ENCODE measurements at places on chromosomes 3 and 15.

DNA sequence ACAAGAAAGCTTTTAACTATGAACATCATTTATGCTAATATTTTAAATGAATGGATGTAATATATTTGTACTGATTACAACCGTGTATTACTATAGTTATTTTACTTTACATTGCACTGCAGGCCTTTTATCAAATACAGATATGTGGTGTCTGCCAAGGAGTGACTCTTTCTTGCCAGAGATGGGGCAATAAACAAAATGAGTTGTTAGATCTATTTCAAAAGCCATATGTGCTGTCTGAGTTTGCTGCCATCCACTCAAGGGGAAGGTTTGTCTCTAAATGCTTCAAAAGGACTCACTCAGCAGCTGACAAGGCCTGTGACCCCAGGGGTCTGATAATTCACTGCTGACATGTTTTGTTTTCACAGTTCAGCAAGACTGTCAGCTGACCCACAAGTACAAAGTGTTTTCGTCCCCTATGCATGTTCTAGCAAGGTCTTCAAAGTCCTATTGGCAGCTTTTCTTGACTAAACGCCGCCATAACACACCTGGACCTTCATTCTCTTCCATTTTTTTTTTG lies 41.3 kb upstream of the ZBED2 start:
- DNase-seq = no peak

DNA sequence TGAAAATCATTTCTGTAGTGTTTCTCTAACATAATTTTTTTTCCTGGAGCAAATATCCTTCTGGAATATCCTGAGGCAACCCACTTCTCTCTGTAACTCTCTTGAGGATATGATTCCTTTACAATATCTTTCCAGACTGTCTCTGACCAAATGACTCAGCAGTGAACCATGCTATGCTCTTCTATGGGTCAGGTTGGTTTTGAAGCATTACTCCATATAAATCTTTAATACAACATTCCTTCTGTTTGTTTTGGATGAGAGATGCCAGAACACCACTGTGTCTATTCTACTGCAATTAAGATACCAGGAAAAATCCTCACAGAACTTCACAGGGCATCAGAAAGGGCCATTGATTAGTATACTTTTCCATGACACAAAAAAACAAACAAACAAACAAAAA lies 626.4 kb upstream of the ZNF385D start:
- DNase-seq = no peak

GRCh38 chr3:154872696-154873095 lies 207.4 kb upstream of the MME start:
- DNase-seq = no peak

DNA sequence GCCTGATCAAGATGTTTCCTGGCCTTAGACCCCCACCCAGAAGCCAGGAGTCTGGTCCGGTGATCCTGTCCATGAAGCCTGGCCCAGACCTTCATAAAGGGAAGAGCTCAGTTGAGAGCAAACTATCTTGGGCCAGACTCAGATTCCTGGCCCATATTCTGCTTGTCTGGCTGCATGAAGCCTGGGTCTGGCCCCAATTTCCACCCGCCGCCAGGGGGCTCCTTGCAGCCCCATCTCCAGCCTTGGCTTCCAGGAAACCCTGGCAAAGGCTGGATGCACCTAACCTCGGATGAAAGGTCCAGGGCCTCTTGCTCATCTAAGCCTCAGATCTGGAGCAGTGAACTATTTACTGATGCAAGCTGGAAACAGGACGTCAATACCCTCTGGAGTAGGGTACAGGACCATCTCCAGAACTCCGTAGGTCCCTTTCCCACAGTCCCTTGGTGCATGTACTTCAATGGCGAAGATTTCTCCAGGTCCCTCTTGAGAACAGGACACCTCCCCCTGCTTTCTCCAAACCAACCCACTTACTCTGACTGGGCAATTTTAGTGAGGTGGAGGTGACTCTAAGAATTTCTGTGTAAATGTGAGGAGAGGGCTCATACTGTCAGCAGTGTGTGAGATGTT lies 5.6 kb downstream of the FOXL2 start:
- no peak for DNase-seq

DNA sequence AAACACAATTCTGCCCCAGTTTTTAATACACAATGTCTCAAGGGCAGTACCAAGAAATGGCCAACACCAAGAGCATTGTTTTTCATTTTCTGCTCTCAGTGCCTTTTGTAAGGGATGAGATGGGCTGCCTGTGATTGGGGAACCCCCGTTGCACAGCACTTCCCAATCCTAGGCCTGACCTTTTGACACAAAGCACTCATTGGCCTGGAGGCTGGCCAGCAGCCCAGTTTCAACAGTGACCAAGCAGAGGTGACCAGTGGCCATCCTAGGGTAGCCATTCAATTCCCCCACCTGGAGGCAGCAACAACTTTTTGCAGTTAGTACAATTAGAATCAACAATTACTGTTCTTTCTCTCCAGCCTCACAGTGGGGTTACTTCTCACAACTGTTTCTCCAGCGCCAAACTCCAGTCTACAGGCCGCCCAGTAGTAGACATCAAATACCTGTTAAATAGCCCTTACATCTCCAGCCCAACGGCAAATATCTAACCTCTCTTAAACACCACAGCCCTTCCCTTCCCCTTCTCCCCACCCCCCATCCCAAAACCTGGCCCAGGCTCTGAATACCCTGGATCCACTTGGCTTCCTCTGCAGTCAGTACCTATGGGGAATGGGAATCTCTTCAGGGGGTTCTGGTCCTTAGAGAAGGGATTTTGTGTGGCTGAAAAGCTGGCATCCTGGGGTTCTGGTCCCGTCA lies 8.9 kb upstream of the LRRC2 start:
- DNase-seq = no peak

DNA sequence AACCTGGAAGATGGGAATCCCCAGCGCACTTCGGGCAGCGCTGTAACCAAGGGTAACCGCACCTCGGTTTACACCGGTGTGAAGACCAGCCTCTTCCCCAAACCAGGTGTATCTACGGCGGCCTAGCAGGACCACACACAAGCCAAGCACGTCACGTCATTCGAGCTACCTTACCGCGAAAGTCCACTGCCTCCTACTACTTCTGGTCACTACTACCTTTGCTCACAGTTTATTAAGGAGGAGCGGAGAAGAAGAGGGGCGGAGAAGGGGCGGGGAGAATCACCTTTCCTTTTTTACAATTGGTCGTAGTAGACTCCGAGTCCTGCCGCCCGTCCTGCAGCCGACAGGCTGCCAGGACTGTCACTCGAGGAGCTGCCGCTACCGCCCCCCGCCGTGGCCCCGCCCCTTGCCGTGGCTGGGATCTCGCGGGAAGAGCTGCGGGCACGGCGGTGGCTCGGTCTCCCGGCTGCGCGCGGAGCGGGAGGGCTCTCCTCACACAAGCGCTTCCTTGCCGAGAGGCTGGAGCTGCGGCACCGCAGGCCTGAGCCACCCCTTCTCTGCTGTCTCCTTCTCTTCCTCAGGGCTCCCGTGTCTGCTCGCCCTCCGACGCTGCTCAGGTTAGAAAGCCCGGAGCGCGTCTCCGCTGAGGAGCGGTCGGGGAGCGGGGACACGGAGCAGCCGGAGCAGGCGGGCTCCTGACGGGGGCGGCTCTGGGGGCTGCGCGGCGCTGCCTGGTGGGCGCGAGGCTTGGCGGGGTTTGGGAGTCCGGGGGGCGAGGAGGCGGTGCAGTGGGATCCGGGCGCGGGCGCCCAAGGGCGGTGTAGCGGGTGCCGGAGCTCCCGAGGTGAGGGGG lies at the start of gene GLCE:
GLCE (plus strand) TSS at position 495 of the 853 bp plus-strand sequence. CDS start 95,172 bp downstream, outside the sequence.
- peak; percentile 92 for DNase-seq

DNA sequence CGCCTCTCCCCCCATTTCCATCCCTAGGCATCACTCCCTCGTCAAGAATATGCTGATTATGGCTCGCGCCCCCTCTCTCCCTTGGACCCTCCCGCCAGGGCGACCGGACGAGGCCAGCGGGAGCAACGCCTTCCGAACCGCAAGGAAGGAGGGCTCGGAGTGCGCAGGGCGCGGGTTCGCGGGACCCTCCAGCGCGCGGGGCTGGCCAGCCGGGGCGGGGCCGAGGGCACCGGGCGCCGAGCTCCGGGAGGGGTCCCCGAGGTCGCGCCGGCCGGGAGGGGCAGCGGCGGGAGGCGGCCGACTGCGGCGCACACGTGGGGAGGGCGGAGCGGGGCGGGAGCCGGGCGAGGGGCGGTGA lies 483 bp downstream of the EHD4 start:
- no peak for DNase-seq

DNA sequence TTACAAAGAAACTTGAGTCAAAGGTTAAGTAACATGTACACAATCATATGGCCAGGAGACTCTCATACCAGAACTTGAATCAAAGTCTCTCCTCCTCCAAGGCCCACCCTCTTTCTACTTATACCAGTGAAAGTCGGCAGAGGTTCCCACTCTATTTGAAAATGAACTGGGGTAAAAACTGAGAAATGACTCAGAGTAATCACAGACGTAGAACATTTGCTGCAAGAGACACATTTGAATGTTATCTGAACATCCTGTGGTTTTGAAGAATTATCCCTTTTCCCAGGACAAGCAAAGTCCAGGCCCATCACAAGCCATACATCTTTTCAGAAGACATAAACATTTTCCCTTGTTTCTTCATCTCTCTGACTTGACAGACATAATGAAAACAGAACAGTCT lies 55.8 kb downstream of the SHOX2 start:
- no peak for DNase-seq

DNA sequence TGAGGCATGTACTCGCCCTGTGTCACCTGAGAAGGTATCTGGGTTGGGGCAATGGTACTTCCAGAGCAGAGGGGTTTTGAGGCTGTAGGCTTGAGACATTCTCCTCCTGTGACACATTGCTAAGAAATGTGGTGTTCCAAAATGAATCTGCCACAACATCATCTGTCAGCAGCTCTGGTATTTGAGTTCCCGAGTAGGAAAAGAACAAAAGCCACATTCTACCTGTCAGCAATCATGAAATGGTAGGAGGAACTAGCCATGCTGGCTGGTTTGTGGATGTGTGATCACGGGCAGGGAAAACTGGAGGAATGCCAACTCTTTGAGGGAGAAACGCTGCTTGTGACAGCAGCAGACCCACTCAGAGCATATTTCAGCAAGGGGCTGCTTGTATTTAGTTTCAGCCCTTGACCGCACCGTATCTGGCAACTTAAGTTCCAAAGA lies 579.4 kb upstream of the TBL1XR1 start:
- no peak for DNase-seq
